ENCODE measurements at places on chromosomes 1 and 21.

- DNase-seq: peak; percentile 30
Observed at GRCh38 chr1:225004396-225004795, 74.9 kb downstream of the DNAH14 start.

- no peak for DNase-seq
Observed at GRCh38 chr21:26138615-26139257, 31.8 kb downstream of the APP start.

- DNase-seq: no peak
Observed at GRCh38 chr21:43196826-43197225, 28.0 kb downstream of the CRYAA start.

DNA sequence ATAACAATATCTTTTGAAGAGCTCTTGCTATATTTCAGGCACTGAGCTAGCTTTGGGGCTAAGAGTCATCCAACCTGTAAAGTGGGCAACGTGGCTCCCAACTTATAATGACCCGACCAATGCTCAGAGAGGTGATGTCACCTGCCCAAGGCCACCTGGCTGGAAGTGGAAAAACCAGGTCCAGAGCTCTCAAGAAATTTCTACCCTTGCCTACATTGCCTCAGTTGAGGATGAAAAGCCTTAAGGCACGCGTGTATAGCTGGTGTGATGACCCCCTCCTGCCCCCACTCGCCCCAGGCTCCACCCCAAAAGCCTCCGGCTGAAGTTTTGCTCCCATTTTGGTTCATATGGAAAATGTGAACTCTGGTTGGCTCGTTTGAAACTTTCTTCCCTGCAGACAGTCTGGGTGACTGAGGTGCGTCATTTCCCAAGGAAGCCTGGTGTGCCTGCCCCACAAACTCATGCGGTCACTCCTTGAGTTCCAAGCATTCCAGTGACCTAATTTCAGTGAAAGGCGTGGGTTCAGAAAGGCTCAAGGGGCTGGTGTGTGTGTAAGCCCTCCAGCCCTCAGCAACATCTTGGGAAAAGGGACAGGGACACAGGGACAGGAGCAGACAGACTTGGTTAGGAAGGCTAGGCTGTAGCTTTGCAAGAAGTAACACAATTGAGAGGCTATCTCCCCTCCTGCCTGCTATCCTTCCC lies 20.5 kb downstream of the HTR1D start:
- DNase-seq: peak; percentile 24

DNA sequence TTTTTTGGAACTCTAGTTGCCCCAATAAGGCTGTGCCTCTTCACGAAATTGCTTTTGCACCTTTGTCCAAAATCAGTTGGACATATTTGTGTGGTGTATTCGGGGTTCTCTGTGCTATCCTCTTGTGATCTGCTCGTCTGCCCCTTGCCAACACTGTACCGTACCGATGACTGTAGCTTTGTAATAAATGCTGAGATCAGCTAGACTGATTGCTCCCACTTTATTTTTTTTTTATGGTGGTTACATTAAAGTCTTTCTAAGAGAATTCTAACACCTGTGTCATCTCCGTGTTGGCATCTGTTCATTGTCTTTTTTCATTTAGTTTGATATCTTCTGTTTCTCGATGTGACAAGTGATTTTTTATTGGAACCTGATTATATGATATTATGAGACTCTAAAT lies 94.1 kb downstream of the ADARB1 start:
- no peak for DNase-seq

GRCh38 chr1:177926201-177926600 lies 43.7 kb downstream of the SEC16B start:
- DNase-seq: no peak

GRCh38 chr21:33211732-33212131 lies 18.0 kb upstream of the IFNAR2 start:
- DNase-seq: no peak

- DNase-seq: peak; percentile 83
Observed at GRCh38 chr1:208781391-208782045, 537.3 kb upstream of the PLXNA2 start.

DNA sequence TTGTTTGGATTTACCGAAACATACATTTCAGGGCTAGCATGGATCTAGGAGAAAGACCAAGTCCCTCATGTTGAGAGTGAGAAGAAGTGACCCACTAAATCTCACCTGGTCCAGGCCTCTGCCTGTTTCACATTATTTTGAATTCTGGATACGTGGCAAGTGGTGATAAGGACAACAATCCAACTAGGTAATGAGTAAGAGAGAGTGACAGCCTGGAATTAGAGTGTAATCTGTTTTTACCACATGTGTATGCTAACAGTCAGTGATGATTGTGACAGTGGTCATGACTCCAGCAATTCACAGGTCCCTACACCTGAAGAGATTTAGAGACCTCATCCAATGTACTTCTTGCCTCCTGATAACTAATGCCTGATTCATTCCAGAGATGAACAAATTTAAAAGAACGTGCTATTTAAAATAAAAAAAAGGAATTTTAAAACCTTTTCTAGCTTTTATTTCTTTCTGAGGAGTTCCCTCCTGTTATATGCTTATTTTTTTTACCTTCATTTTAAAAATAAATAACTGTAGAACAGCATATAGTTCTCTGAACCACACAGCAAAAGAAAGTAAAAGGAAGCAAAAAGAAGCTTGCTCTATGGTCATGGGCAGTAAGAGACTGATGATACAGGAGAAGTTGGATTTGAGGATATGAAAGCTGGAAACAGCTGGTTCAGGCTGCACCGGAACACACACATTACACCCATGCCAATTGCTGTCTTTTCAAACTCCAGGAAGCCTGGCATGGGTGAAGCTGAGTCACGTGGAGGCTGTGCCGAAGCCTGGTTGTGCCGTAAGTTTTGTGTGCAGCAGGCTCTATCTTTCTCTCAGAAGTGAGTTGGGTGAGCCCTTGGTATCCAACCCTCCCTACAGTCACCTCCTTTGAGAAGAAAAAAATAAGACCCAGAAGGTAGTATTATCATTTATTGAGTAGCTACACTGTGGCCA lies 14.7 kb downstream of the C1orf116 start:
- no peak for DNase-seq

GRCh38 chr1:230753586-230754251 lies 6.5 kb downstream of the CAPN9 start:
- peak; percentile 91 for DNase-seq

DNA sequence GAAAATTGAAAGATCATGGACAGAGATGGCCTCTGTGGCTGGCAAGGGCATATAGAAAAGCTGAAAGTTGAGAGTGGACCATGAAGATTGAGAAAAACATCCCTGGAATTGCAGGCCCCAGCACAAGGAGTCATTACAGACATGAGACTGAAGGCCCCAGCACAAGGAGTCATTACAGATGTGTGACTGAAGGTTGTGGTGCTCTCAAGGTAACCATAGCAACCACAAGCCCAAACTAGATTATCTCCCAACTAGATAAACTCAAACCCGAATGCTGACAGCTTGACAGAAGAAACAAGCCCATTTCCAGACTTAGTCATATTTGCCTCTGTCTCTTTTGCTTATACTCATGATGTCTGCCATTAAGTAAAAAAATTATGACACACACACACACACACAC lies 1252.1 kb upstream of the ADGRL4 start:
- DNase-seq: peak; percentile 11

- no peak for DNase-seq
Observed at GRCh38 chr1:212565571-212566305, 42.8 kb upstream of the ATF3 start.

GRCh38 chr1:26862781-26863684 lies at the start of gene SFN:
SFN (plus strand) TSS chr1:26863149; CDS start chr1:26863213, 64 bp downstream.
- DNase-seq: peak; percentile 93

DNA sequence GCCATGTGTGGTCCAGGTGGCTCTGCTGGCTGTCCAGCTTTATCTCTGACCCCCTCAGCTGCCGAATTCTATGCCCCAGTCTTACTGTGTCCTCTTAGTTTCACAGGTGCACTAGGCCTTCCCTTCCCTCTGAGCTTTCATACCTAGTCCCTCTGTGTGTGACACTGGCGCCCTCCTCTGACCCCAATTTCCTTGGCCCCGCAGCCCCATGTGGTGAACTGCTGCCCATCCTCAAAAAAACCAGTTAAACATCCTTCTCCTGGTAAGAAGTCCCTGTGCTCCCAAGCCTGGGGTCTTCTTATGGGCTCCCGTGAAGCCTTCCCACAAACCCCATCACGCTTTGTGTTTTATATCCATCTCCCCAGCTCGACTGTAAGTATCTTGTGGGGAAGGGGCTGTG lies 93.9 kb upstream of the TSPAN2 start:
- DNase-seq: peak; percentile 75

DNA sequence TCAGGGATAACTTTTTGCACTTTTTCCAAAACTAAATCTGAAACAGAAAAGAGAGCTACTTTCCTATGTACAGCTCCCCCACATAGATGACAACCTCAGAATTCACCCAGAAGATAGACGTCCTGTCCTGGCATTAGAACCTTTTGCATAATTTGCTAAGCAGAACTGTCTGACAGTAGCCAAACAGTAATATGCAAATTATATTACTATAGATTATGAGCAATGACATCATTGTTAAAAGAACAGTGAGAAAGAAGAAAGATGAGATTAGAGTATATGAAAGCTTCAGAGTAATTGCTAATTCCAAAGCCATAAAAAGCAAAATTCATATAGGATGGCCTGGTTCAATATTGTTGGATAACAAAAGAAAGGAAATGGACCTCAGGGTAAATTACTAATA lies 43.7 kb downstream of the SLC44A5 start:
- no peak for DNase-seq

- DNase-seq: no peak
Observed at GRCh38 chr1:25991937-25992688, 5.8 kb downstream of the PAFAH2 start.

- no peak for DNase-seq
Observed at GRCh38 chr1:29575826-29576225, 339.5 kb downstream of the PTPRU start.

- peak; percentile 11 for DNase-seq
Observed at GRCh38 chr1:187734427-187734826, 905.7 kb downstream of the PLA2G4A start.

All from GM23338 (cell line).